ENCODE measurements at places on chromosomes 5 and 9. TPM values are rescaled to one million over a fixed set of nuclear protein-coding genes. Genes with fewer than 3 reads are reported as not detected.

ZMAT2 gene
- 33.4 TPM for total RNA-seq

SLCO6A1 gene
- not detected for total RNA-seq

SPATA31D4 gene
- total RNA-seq: not detected

PTTG1 gene
- 47.0 TPM for total RNA-seq

CCNI2 gene
- under 0.01 TPM for total RNA-seq

SAXO1 gene
- not detected for total RNA-seq

SERF1B gene
- total RNA-seq: 25.7 TPM

ARHGEF39 gene
- 1.0 TPM for total RNA-seq

KLHL3 gene
- 50.4 TPM for total RNA-seq

CRHBP gene
- not detected for total RNA-seq

PCDHB5 gene
- total RNA-seq: 0.51 TPM

BTNL8 gene
- 0.13 TPM for total RNA-seq

RNF183 gene
- not detected for total RNA-seq

CDH18 gene
- under 0.01 TPM for total RNA-seq

CFAP90 gene
- total RNA-seq: not detected

ZNF618 gene
- total RNA-seq: 6.8 TPM

RLN2 gene
- total RNA-seq: 0.38 TPM

HMMR gene
- 5.7 TPM for total RNA-seq

PCDHA1 gene
- not detected for total RNA-seq

LTC4S gene
- 0.39 TPM for total RNA-seq

OR1J1 gene
- total RNA-seq: not detected

GTF3C5 gene
- total RNA-seq: 37.4 TPM

PCDHA12 gene
- not detected for total RNA-seq

FAT2 gene
- not detected for total RNA-seq

IL5 gene
- total RNA-seq: not detected

DAB2IP gene
- 15.3 TPM for total RNA-seq

FRMD3 gene
- 0.76 TPM for total RNA-seq

RNF180 gene
- 2.9 TPM for total RNA-seq

GPR150 gene
- 0.13 TPM for total RNA-seq

BRINP1 gene
- 0.26 TPM for total RNA-seq

PSD2 gene
- total RNA-seq: under 0.01 TPM

C9orf50 gene
- not detected for total RNA-seq

FRRS1L gene
- total RNA-seq: under 0.01 TPM

RASGEF1C gene
- total RNA-seq: not detected

CSF2 gene
- total RNA-seq: 0.13 TPM

CDKN2B gene
- 9.9 TPM for total RNA-seq

KCNMB1 gene
- not detected for total RNA-seq

C5orf58 gene
- not detected for total RNA-seq

FSTL4 gene
- 0.25 TPM for total RNA-seq

CYSRT1 gene
- total RNA-seq: 0.13 TPM

ZBED3 gene
- 1.6 TPM for total RNA-seq

TLX3 gene
- total RNA-seq: not detected

SPATA31C1 gene
- not detected for total RNA-seq

TAF11L7 gene
- total RNA-seq: not detected

PCDHGB2 gene
- 0.64 TPM for total RNA-seq

DNAJC21 gene
- total RNA-seq: 15.5 TPM

PCA3 gene
- 0.25 TPM for total RNA-seq

CTXN3 gene
- not detected for total RNA-seq
